ENCODE measurements at places on chromosomes 1 and 21. TPM values are rescaled to one million over a fixed set of nuclear protein-coding genes. Genes with fewer than 3 reads are reported as not detected.

DNA sequence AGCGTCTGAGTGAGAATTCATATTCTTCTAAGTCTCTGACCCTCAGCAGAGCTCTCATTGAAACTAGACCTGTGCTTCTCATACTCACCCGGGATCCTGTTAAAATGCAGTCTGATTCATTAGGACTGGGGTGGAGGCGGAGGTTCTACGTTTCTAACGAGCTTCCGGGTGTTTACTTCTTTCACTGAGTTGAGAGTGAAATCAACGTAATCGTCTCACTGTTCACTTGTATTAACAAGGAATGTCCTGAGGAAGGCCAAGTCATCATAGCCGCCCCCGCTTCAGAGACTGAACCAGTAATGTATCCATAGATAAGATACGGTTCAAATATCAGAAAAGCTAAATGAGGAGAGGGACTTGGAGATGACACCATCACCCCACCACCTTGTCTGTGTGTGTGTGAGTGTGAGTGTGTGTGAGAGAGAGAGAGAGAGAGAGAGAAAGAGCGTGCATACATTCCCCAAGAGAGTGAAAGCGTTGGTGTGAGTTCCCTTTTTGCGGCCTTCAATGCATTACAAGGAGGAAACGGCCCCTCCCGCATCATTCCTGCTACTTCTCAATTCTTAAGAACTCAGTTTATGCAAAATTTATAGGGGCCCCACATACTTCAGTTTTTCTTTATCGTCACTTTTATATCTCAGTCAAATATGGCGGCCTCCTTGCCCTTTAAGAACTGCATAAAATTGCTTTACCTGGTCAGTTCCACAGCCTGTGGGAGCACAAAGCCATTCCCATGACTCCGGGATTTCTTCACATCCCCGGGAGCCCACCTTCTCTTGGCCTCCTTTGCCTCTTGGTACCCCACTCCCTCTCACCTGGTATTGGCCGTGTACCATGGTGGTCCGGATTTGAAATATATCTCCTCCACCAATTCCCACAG, 19.8 kb downstream of the KMO start:
- H3K36me3 ChIP-seq: no peaks in the 10 kb centered on the region
- H3K27ac ChIP-seq: peak overlapping the region; percentile 90
- H3K4me1 ChIP-seq: peaks cover 11% of the 10 kb centered on the region
- DNase-seq: peak; percentile 73

GRCh38 chr1:180842491-180843275, 70.0 kb upstream of the KIAA1614 start:
- no peaks in the 10 kb centered on the region for H3K27me3 ChIP-seq
- no peaks in the 10 kb centered on the region for H3K36me3 ChIP-seq
- no peak overlapping the region for H3K27ac ChIP-seq
- no peak for DNase-seq

GRCh38 chr1:180923021-180923841, 10.5 kb downstream of the KIAA1614 start:
- no peaks in the 10 kb centered on the region for H3K27me3 ChIP-seq
- H3K4me3 ChIP-seq: no peak overlapping the region
- H3K36me3 ChIP-seq: no peaks in the 10 kb centered on the region

DNA sequence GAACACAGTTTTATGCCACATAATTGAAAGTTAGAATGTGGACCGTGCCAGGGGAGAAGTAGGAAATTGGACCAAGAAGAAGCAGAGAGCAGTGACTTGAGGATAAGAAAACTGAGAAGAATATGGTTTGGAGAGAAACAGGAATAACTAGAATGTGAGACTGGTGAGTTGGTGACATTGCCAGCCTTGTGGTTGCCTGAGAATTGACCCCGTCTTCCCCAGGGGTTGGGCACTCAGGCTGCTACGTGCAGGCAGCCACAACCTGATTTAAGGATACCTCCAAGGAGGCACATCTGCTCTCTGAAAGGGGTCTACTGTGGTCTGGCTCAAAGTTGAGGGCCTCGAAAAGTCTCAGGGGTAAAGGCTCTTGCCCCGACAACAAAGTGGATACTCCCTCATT, 112.1 kb upstream of the ARTN start:
- DNase-seq: no peak
- H3K36me3 ChIP-seq: peaks cover 14% of the 10 kb centered on the region
- no peak overlapping the region for H3K27ac ChIP-seq
- no peak overlapping the region for H3K4me3 ChIP-seq
- H3K27me3 ChIP-seq: no peaks in the 10 kb centered on the region

DNA sequence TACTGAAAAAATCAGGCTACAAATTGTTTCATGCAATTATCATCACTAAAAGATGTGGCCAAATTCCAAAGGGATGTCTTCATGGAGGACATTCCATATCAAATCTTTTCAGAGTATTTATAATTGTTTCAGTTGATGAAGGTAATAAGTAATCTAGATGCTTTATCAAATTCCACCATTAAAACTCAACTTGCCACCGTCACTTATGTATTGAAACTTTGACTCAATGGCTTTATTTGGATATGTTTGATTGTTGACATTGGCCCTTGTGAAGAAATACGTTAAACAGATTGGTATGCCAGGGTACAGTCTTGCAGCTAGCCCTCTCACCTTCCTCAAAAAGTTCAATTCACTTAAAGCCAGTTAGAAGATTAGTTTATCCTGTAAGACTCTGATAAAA, 32.2 kb upstream of the PALMD start:
- H3K36me3 ChIP-seq: no peaks in the 10 kb centered on the region
- no peak overlapping the region for H3K4me3 ChIP-seq

GRCh38 chr1:14887764-14888350, 265.7 kb upstream of the TMEM51 start:
- H3K27ac ChIP-seq: no peak overlapping the region
- no peaks in the 10 kb centered on the region for H3K36me3 ChIP-seq
- H3K4me3 ChIP-seq: no peak overlapping the region
- H3K4me1 ChIP-seq: no peaks in the 10 kb centered on the region
- H3K27me3 ChIP-seq: no peaks in the 10 kb centered on the region

DNA sequence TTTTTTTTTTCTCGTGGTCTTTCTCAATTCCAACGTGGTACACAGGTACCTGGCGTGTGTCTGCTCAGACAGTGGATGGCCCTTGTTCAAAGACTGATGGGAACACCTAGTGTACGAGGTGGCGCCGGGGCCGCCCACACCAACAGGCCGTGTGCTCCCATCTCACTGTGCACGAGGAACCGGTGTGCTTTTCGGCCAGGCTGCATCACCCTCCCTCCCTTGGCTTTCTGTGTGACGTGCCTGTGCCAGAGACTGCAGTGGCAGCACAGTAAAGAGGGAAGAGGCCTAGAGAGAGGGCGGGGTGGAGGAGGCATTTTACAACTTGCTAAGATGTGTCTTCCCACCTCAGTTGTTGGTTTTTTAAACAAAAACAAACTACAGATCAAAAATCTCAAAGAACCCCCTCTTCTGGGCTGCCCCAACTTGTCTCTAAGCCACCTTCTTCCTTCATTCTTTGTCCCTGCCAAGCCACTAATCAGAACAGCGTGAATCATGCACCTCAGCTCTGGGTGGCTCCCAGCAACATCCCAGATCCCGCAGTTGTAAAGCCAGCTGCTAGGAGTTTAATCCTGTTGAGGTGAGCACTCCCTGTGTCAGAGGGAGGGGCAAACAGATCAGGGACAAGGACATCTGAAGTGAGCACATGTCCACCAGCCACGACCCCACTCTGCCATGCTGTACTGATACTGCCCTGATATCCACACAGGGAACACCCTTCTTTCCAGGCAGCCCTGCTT, 20.7 kb downstream of the IRF2BP2 start:
- no peak overlapping the region for H3K27ac ChIP-seq
- no peaks in the 10 kb centered on the region for H3K36me3 ChIP-seq
- no peak overlapping the region for H3K4me3 ChIP-seq
- H3K4me1 ChIP-seq: no peaks in the 10 kb centered on the region
- no peak for DNase-seq
- no peaks in the 10 kb centered on the region for H3K27me3 ChIP-seq

DNA sequence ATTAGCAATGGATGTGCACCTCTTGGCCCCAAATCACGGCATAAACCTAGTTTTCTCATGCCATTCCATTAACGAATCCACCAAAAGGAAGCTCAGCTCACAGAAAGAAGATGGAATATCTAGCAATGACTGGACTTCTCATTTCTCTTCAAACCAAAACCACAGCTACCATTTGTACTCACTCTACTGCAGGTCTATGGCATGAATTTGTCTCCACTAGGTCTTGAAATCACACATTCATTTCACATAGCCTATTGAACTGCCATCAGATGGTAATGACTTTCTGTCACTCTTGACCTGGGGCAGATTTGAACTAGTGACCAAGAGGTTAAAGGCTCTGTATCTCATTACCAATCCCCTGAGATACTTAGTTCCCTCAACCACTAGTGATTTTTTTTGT, 382.7 kb downstream of the DPYD start:
- no peaks in the 10 kb centered on the region for H3K4me1 ChIP-seq
- no peaks in the 10 kb centered on the region for H3K27me3 ChIP-seq
- DNase-seq: no peak
- H3K27ac ChIP-seq: no peak overlapping the region
- no peak overlapping the region for H3K4me3 ChIP-seq

GRCh38 chr1:7402548-7402850, 368.6 kb upstream of the VAMP3 start:
- no peaks in the 10 kb centered on the region for H3K27me3 ChIP-seq
- H3K36me3 ChIP-seq: no peaks in the 10 kb centered on the region
- no peak overlapping the region for H3K27ac ChIP-seq
- H3K4me3 ChIP-seq: no peak overlapping the region

GRCh38 chr1:197451381-197451780, 183.3 kb downstream of the CRB1 start:
- no peaks in the 10 kb centered on the region for H3K4me1 ChIP-seq
- no peaks in the 10 kb centered on the region for H3K27me3 ChIP-seq
- no peak for DNase-seq
- no peaks in the 10 kb centered on the region for H3K36me3 ChIP-seq
- no peak overlapping the region for H3K27ac ChIP-seq
- H3K4me3 ChIP-seq: no peak overlapping the region

DNA sequence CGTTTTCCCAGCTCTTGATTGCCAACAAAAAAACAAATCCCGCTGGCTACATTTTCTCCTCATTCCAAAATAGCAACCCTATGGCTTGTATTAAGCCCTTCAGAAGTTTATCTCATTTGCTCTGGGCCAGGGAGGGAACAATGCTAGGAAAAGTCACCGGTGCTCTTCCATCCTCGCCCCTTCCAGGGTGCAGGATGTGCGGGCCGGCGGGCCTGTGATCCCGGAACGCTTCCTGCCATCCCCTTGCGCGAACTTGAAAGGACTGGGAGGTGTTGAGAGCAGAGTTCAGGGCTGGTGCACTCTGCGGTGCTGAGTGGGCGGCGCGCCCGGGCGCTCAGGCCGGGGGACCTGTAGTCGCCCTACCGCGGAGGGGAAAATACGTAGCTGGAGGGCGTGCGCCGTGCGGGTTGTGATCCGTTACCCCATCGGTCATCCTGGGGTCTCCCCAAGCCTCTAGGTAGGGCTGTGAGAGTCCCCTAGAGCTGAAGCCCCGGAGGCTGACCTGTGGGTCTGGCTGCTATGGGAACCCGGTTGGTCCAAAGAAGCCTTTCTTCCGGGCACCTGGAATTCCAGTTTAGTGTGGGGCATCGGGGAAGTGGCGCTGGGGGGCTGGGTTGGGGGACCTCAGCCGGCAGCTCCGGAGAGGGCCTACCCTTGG, 13.1 kb downstream of the NR5A2 start:
- no peak for DNase-seq
- no peaks in the 10 kb centered on the region for H3K36me3 ChIP-seq
- peaks cover 13% of the 10 kb centered on the region for H3K4me1 ChIP-seq
- peak overlapping the region; percentile 51 for H3K27ac ChIP-seq

DNA sequence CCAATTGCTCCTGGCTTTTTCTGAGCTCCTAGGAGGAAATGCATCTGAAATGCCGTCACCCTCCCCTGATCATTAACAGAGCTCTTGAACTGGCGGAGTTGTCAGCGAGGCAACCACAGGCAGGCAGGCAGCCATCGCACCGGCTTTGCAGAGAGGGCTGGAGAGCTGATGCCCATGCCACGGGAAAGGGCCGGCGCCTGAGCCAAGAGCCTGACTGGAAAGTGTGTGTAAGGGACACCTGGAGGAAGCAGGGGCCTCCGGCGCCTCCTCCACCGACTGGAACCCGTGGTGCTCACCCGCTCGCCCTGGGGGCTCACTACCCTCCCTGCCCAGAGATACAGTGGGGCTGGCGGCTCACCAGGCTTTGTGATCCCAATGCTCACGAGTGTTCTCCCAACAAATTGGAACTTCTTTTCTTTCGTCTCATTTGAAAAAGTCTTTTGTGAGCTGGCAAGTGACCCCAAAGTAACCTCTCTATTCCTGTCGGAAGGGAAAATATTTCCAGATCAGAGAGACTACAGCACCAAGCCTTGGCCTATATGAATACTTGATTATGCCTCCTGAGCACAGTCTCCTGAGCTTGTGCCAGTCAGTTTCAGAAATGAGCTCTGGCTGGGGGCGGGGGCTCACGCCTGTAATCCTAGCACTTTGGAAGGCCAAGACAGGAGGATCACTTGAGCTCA, 97.7 kb upstream of the SLC25A33 start:
- no peak overlapping the region for H3K4me3 ChIP-seq
- H3K4me1 ChIP-seq: peaks cover 17% of the 10 kb centered on the region
- peak overlapping the region; percentile 76 for H3K27ac ChIP-seq
- DNase-seq: peak; percentile 80
- no peaks in the 10 kb centered on the region for H3K36me3 ChIP-seq

DNA sequence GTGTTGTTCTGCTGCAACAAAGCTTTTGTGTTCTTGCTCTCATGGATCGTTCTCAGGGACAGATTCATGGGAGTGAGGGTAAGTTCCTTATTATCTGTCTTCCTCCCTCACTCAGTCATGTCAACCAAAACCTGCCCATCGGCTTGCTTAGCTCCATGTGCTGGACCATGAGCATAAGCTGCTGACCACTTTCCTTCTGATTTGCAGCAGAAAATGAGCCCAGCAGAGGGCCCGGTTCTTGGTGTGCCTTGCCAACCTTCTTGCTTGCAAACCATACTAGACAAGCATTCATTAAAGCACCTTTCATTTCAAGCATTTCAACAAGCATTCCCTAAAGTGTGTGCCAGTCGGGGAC, 64.0 kb upstream of the COA6 start:
- no peaks in the 10 kb centered on the region for H3K36me3 ChIP-seq
- H3K27ac ChIP-seq: no peak overlapping the region
- no peak overlapping the region for H3K4me3 ChIP-seq
- H3K27me3 ChIP-seq: no peaks in the 10 kb centered on the region
- no peaks in the 10 kb centered on the region for H3K4me1 ChIP-seq
- no peak for DNase-seq

DNA sequence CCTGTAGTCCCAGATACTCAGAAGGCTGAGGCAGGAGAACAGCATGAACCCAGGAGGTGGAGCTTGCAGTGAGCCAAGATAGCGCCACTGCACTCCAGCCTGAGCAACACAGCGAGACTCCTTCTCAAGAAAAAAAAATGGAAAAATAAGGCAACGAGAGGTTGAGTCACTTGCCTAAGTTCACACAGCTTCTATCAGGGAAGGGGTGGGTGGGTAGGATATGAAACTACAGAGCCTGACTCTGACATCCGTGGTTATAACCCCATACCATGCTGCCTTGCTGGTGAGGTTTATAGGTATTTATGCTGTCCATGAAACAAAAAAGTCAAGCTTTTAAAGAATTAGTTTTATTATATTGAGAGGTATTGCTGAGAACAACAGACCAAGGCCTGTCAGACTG, 61.5 kb upstream of the RAB4A start:
- H3K36me3 ChIP-seq: no peaks in the 10 kb centered on the region
- no peak for DNase-seq
- H3K27ac ChIP-seq: no peak overlapping the region
- no peak overlapping the region for H3K4me3 ChIP-seq

Gene GBP2
- polyA plus RNA-seq: 6.8 TPM

Gene IFNLR1
- polyA plus RNA-seq: 2.6 TPM

Measured in left lung (tissue), 14 donors.